Choroid plexus epithelial cell (primary cell): ENCODE measurements at places on chromosomes 6 and 20.

DNA sequence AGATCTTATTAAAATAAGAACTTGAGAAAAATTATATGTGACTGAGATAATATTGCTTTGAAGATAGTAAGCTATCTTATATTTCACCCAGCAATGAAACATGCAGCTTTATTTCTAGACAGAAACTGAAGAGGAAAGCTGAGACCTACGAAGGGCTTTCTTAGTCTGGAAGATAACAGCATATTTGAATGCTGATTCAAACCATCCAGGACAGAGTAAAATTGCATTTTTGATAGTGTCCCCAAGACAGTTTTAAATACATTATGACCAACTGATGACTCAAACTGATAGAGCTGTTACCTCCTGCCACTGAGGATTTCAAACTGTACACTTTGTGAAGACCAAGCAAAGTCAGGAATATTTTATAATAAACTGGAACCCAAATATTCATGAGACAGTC is 409.6 kb downstream of the GRIK2 start:
- DNase-seq, result peak; percentile 47

DNA sequence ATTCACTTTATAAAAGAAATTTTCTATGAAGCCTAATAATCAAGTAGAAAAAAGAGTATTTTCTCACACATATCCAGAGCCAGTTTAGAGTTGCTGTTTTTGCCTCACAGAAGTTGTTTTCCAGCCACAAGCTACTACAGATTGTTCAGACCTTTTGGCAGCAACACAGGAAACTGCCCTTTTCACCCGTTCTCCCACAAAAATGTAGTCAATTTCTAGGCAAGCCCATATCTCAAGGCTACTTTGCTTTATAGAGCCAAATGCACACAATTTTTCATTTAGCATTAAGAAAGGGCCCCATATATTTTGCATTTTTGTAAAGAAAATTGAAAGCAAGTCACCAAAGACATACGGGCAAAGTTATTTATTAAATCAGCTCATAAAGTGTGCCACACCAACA is 49.5 kb downstream of the EPB41L2 start:
- DNase-seq, result peak; percentile 96

DNA sequence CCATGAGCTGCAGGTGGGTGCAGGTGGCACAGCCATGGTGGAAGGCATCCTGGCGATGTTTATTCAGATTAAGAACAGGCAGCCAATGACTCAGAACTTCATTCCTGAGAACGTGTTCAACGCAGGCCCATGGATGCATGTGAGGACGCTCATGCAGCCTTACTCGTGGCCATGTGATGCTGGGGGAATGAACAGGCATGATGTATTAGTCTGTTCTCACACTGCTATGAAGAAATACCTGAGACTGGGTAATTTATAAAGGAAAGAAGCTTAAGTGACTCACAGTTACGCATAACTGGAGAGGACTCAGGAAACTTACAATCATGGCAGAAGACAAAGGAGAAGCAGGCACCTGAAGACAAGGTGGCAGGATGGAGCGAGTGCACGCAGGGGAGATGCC is 146.6 kb downstream of the RNASET2 start:
- no peak for DNase-seq

- DNase-seq, result no peak
These were observed 497.1 kb upstream of the ARID1B start for GRCh38 chr6:156280065-156280464.

GRCh38 chr6:32906539-32906938 is 34.3 kb downstream of the HLA-DMB start:
- DNase-seq, result peak; percentile 70

GRCh38 chr6:159880412-159880975 is 10.3 kb upstream of the MAS1 start:
- no peak for DNase-seq

- DNase-seq, result no peak
These were observed 59.5 kb downstream of the ZMYND8 start for GRCh38 chr20:47296950-47297349.
